ENCODE measurements at places on chromosomes 6 and 20.

DNA sequence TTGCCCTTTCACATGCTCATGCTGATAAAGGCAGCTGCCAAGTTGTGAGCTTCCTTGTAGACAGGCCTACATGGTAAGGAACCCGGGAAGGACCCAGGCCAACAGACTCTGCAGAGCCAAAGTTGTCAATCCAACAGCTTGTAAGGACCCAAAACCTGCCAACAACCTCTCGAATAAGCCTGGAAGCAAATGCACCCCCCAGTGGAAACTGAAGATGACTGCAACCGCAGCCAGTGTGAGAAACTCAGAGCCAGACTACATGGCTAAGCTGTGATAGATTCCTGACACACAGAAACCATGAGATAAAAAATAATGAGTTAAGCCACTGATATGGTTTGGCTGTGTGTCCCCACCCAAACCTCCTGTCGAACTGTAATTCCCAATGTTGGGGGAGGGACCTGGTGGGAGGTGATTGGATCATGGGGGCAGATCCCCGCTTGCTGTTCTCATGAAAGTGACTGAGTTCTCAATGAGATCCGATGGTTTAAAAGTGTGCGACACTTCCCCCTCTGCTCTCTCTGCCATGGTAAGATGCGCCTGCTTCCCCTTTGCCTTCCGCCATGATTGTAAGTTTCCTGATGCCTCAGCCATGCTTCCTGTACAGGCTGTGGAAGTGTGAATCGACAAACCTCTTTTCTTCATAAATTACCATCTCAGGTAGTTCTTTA lies 18.8 kb upstream of the CLPSL2 start:
- no peak for DNase-seq

DNA sequence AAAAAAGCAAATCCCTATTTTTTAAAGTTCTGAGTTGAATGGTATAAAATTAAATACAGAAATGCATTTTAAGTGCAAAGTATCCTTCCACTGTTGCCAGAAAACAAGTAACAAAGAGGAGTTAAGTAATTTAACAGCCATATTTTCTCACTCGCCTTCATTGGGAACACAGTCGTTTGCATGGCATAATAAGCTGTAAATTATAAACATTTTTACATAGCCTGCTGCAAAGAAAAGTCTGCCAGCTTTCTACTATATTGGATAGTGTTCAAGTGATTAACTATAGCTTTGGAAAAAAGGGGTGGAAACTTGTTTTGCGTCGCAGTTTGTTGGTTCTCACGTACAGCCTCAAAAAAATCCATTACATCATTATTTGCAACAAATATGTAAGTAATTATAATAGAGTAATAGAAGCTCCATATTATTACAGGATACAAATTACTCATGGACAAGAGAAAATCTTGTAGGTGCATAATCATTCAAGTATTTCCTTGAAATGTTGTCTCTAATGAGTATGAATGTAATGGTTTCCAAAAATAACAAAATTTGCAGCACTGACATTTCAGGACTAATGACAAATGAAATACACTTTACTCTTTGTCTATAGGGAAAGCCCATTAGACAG lies 139.3 kb downstream of the PDSS2 start:
- no peak for DNase-seq

- DNase-seq, result no peak
Observed at GRCh38 chr20:57188576-57189079, 77.8 kb downstream of the BMP7 start.

GRCh38 chr6:23073821-23074220 lies 504.5 kb downstream of the HDGFL1 start:
- DNase-seq, result no peak

GRCh38 chr6:125190667-125191066 lies 37.1 kb downstream of the TPD52L1 start:
- DNase-seq, result no peak

DNA sequence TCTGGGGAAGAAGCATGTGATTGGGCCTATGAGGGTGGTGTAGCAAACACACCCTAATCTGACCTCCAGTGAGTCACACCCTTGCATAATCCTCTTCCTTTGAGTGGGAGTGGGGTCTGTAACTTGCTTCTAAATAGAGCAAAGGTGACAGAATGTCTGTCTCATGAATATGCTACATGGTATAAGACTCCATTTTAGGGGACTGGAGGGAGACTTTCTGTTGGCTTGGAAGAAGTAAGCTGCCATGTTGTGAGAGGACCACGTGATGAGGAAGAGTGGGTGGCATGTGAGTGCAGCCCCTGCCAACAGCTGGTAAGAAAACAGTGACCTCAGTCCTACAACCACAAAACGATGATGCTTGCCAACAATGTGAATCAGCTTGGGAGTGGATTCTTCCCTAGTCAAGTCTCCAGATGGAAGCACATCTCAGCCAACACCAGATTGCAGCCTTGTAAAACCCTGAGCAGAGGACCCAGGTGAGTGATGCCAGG lies 3.7 kb downstream of the AK9 start:
- no peak for DNase-seq

GRCh38 chr6:48765352-48765961 lies 654.5 kb upstream of the PTCHD4 start:
- no peak for DNase-seq

Data from activated CD4-positive, alpha-beta T cell treated with anti-CD3 and anti-CD28 coated beads, Interleukin-2, amount 50 U/mL, for 1 hour (primary cell).